ENCODE measurements at places on chromosomes 1 and 21.

DNA sequence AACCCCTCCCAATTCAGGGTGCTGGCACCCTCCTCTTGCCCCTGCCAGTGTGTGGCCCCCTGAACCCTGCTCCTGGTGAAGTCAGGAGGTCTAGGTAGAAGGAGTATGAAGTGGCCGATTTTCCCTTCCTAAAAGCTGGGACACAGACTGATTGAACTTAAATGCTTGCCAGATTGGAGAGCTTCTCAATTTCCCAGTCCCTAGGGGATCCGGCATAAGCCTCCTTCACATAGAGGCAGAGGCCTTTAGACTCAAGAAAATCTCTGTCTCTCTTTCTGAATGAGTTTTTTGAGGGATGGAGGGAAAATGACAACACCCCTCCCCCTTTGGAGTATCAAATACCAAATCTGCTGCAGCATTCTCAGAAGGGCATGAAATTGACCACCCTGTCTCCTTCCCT, 51.5 kb downstream of the SYT2 start:
- DNase-seq: no peak

DNA sequence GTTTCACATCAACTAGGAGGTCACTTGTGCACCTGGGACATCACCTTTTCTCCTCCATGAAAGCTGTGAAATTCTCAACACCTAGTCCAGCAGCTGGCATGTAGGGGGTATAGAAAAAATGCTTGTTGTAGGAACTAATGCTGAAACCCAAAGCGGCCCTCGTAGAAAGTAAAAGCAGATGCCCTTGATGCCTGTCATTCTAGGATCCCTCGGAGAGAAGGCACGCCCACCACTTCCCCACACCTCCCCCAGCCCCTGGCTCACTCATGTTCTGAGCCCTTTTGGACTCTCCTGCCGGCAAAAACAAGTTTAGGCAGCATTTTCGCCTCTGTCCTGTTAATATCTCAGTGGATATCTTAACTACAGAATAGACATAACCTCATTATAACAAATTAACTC, 36.5 kb downstream of the RIPK4 start:
- DNase-seq: no peak

DNA sequence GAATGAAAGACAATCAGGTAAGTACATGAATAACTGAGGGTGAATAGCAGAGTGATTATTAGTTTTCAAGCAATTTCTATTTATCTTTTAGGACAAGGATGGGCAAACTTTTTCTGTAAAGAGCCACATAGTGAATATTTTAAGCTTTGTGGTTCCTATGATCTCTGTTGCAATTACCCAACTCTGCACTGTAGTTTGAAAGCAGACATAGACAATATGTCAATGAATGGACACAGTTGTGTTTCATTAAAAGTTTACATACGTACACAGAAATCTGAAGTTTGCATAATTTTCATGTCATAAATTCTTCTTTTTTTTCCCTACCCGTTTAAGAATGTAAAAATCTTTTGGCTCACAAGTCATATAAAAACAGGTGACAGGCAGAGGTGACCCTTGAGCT, 71.4 kb downstream of the ZNF281 start:
- DNase-seq: no peak

GRCh38 chr1:16294219-16295212, 57.5 kb upstream of the CPLANE2 start:
- no peak for DNase-seq

DNA sequence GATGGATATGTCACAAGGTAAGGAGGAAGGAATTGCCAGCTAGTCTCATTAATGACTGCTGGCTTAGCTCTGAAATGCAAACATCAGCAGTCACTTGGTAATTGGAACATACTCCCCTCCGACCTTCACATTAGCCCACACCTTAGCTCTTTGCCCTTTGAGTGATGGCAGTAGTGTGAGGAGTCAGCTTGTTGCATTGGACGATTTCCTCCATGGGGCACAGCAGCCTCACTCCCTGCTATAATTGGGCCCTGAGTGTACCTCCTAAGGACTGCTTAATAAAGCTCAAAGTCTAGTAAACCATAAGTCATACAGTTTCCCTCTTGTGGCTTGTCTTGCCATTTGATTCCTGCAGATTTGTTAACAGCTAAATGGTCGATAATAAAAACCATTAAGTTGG, 19.4 kb downstream of the METTL13 start:
- no peak for DNase-seq

GRCh38 chr1:164725401-164725800, 166.4 kb downstream of the PBX1 start:
- DNase-seq: no peak

GRCh38 chr1:18504609-18505008, 23.9 kb downstream of the KLHDC7A start:
- no peak for DNase-seq

GRCh38 chr1:29473161-29473855, 237.0 kb downstream of the PTPRU start:
- no peak for DNase-seq

DNA sequence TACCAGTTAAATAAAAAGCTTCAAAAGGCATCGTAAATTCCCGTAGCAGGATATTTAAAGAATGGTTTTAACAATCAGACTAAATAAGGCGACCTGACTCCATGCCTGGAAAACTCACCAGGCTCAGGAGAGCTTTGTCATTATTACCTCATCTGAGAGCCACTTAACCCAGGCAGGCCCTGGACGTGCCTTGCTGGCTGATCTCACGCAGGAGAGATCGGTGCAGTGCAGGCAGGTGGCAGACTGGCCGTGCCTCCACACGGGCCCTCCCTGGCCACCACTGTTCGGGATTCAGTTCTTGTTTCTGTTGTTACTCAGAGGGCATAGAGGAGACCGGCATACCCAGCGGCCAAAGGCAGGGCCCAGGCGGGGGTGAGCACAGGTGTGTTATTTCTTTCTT, 6.4 kb downstream of the MT1HL1 start:
- DNase-seq: no peak

DNA sequence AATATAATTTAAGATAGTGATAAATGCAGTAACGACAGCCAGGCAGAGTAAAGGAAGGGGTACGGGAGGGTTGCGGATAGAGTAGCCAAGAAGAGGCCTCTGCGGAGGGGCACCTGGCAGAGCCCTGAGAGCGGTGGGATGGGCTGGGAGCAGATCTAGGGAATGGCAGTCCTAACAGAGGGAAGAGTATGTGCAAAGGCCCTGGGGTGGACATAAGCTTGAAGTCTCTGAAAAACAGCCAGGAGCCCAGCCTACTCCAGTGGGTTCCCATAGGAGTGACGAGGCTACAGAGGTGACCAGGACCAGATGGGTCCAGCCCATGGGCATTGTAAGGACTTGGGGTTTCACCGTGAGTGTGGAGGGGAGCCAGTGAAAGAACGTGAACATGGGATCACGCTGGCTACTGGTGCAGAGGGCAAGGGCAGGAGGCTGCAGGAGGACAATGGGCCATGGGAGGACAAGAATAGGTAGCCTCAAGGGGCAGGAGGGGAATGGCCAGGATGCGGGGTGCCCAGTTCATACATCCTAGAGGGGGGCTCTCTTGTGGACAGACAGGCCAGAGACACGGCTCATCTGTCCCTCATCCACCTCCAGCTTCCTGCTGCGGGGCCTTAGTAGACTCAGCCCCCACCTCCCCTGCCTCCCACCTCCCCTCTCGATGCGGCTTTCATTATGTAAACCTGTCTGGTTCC, 185.7 kb upstream of the VAMP3 start:
- DNase-seq: no peak

DNA sequence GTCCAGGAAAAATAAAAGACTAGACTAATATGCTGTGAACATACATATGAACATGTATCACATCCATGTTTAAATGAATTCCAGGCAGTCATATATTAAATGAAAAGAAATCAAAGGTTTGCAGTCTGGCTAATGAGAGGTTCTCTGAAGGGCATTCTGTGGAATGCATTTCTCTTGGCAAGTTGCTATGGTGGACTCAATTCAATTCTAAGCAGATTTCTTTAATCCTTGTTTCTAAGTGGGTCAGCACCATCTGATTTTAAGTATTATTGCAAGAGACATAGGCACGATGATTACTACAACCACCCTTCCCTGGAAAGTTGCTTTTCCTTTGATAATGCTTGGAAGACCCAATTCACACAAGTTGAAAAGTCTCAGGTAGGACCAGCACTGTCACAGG, 23.9 kb upstream of the ABCA4 start:
- no peak for DNase-seq

GRCh38 chr21:36873513-36873912, 93.0 kb downstream of the HLCS start:
- DNase-seq: no peak

- no peak for DNase-seq
Observed at GRCh38 chr1:201578008-201578888, 39.3 kb downstream of the NAV1 start.

DNA sequence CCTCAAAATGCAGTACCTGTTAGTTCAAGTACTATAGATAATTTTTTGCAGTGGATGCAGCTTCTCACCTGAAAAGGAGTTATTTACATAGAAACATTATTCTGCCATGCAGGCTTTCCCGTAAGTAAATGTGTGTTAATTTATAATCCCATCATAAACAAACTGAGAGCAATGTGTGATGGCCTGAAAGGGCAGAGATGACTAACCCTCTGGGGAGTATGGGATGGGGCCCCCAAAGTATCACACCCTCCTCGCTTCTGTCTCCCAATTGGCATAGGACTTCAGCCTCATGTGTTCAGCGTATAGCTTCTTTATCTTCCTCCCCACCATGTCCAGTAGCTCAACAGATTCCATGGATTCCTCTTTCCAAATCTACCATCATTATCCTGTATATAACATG, 7.6 kb downstream of the HMGCL start:
- no peak for DNase-seq

GRCh38 chr1:34113887-34114286, 51.1 kb downstream of the CSMD2 start:
- DNase-seq: no peak

DNA sequence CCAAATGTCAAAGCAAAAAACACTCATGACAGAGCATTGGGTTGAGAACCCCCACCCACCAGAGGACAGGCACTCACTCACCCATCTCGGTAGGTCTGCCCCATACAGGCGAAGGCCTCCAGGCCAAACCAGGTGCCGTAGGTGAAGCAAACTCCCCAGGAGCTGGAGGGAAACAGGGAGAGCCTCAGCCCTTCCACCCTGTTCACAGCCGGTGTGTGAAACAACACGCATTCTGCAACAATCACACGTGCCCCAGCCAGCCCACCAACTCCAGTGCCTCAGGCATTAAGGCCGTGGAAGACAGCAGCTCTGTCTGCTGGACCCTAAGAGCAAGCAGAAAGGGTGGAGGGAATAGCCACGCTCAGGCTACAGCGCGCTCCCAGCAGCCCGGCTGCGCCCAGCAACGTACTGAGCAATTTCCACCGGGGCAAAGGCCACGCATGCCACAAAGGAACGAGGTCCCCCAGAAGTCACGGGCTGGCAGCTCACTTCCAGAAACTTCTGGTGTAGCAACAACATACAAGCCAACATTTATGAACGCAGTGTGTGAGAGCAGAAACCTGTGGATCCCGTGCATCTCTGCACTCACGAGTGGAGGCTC, 11.4 kb upstream of the SPATC1L start:
- DNase-seq: no peak

- DNase-seq: no peak
Observed at GRCh38 chr1:25658791-25659431, 42.3 kb downstream of the MAN1C1 start.

GRCh38 chr1:31467005-31467674, 54.1 kb downstream of the SERINC2 start:
- DNase-seq: no peak

GRCh38 chr1:4058122-4058521, 158.1 kb upstream of the C1orf174 start:
- DNase-seq: no peak

- DNase-seq: no peak
Observed at GRCh38 chr1:184514447-184514846, 127.6 kb downstream of the C1orf21 start.

- no peak for DNase-seq
Observed at GRCh38 chr1:194959795-194960194, 1648.4 kb downstream of the KCNT2 start.

DNA sequence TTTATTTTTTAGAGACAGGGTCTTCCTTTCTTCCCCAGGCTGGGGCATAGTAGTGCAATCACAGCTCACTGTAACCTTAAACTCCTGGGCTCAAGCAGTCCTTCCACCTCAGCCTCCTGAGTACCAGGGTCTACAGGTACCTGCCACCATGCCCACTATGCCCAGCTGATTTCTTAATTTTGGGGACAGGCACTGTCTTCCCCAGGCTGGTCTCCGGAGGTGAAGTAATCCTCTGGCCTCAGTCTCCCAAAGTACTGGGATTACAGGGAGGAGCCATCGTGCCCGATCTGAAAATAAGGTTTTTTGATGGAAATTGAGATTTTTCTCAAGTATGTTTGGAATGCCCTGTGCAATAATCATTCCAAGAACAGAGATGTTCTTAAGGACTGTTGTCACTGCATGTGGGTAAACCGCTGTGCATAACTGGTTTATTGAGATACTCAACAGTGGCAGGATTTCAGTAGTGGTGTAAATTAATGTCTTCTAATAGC, 934 bp upstream of the MSH4 start:
- DNase-seq: no peak

GRCh38 chr1:181073638-181074037, 14.9 kb upstream of the IER5 start:
- no peak for DNase-seq

GRCh38 chr1:183632114-183632513, 3.5 kb downstream of the ARPC5 start:
- no peak for DNase-seq

- no peak for DNase-seq
Observed at GRCh38 chr1:1361982-1362423, 3.6 kb upstream of the MXRA8 start.

All from KG1 (cell line).